ENCODE measurements at places on chromosomes 6 and 20.

DNA sequence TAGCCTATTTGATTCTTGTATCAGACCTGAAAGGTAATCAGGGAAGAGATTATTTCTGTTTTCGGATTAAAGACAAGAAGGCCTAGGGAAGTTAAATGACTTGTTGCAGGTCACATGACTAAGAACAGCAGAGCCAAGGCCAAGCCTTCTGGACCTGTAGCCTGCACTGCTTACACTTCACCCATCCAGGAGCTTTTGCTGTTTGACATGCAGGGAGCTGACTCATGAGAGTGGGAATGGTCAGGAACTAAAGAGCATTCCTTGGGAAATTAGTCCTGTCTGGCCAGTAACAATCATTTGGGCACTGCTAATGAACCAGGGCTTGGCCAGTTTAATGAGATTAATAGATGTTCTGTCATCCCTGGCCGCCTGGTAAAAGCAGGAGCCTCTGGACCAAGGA lies 46.8 kb downstream of the EIF2S2 start:
- DNase-seq = no peak

DNA sequence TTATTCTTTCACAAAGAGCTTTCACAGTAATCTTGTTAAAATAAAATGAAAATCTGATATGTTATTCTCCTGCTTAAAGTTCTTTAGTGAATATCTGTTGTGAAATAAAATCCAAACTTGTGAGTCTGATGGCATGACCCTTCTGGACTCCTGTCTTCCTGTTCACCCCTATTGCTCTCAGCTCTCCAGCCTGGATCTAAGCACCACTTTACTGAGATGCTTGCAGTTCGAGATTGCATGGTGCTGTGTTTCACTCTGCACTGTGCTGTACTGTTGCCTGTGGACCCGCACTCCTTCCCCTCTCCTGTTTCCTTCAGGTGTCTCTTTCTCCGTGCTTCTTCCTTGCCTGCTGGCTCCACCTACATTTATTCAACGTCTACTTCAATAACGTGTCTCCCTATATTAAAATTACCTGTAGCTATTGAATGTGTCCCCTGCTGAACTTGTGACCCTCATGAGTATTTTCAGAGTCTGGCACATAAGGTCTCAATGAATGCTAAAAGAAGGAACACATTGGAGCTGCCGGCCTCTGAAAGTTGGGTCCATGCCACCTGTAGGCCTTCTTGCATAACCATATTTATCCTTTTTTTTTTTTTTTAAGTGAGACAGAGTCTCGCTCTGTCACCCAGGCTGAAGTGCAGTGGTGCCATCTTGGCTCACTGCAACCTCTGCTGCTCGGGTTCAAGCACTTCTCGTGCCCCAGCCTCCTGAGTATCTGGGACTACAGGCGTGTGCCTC lies 100.1 kb downstream of the ARID1B start:
- no peak for DNase-seq

GRCh38 chr6:134738211-134738885 lies 211.6 kb downstream of the ALDH8A1 start:
- DNase-seq = no peak

DNA sequence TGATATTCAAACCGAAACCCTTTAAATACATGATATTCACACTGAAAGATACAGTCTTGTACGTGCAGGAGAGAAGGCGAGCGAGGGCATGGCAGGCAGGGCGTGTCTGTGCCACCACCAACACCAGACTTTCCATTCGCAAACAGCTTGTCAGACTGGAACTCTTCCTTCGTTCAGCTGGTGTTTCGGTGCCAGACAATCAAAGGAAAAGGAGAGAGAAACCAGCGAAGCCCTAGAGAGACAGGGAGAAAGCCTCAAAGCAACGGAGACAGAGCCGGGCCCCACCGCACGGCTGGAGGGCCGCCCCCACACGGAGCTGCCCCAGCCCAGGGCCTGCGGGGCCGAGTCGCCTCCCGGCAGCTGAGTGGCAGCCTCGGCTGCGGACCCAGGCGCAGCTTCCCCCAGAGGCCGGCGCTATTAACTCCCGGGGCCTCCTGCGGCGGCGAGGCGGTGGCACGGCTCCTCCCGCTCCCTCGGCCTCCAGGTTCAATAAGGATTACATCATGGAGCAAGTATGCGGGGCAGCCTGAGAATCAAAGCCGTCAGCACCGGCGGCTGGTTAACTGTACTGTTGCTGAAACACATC lies 32.1 kb upstream of the NR2E1 start:
- peak; percentile 74 for DNase-seq

- no peak for DNase-seq
These were observed 865 bp upstream of the DAAM2 start for GRCh38 chr6:39791311-39791710.
